ENCODE measurements at places on chromosomes 12 and 14.

- DNase-seq = no peak
Measured at GRCh38 chr12:98208816-98209215, 306.6 kb upstream of the TMPO start.

DNA sequence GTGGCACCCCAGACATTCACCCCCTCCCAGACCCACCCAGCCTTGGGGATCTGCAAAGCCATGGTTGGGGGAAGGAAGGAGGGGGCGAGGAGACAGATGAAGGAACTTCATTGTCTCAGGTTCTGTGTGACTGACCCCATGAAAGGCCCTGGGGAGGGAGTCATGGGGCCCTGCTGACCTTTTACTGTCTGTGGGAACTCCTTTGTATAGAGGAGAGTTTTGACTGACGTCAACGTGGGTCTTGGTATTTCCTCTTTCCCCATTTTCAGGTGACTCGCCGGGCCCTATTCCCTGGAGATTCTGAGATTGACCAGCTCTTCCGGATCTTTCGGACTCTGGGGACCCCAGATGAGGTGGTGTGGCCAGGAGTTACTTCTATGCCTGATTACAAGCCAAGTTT lies 3.1 kb upstream of the RAB5B start:
- DNase-seq = no peak

- DNase-seq = no peak
Measured at GRCh38 chr12:124715121-124715990, 147.9 kb upstream of the NCOR2 start.

DNA sequence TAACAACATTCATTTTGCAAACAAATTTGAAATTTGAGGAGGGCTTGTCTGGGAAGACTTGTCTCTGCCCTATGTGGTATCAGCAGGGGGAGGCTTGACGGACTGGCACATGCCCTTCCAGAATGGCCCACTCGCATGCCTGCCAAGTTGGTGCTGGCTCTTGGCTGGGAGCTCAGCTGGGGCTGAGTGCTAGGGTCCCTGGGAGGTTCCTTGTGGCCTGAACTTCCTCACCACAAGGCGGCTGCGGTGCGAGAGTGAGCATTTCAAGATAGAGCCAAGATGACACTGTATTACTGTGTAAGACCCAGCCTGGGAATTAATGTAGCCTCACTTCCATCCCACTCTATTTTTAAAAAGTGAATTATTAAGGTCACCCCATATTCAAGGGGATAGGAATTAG lies 271.6 kb upstream of the PLEKHG7 start:
- DNase-seq = no peak

DNA sequence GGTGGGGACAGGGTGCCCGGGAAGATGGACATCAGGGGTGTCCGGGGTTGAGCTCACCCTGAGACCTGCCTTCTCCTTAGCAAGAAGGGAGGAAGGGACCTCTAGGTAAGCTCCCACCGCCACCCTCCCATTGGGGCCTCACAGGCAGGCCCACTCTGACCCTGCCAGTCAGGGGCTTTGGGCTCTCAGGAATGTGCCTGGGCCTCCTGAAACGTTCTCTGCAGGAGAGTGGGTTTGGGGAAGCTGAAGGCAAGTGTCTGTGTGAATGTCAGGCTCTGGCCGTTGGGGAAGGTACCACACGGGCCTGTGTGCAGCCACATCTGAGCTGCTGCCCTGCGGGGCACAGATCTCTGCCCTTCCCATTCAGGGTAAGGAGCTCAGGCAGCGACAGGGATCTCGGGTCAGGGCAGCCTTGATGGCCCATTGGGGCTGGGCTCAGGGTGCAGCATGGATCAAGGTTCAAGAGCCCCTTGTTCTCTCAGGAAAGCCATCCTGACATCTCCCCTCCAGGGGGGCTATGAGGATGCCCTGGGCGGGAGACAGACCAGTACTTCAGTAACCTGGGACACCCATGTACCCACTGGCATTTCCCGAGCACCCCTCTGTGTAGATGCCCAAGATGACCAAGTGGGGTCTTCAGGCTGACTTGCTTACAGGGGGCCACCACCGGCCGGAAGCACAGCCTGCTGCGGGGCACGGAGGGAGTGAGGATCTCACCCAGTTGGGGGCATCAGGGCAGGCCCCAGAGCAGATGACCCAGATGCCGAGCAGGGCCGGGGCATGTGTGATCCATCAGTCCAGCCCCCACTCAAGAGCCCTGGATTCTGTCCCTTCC lies 29.7 kb downstream of the FAM222A start:
- DNase-seq = peak; percentile 37

GRCh38 chr14:54322701-54323337 lies 74.0 kb upstream of the CDKN3 start:
- no peak for DNase-seq

- DNase-seq = no peak
Measured at GRCh38 chr12:115405471-115405860, 721.5 kb upstream of the TBX3 start.

GRCh38 chr12:40733871-40734270 lies 41.6 kb downstream of the CNTN1 start:
- no peak for DNase-seq

DNA sequence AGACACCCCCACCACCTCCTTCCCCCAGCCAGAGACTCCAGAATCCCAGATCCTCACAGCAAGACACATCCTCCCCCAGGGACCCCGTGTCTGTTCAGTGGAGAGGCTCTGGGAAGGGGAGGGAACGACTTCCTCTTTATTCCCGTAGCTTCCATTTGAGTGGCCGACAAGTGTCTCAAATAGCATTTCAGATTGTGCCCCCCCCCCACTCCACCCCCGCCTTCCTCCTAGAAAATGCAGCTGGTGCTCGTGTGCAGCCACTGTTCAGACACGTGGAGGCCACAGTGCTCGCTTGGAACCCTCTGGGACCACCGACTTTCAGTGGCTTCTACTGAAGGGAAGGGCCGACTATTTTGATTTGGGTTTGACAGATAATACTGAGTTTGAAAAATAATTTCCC lies 14.3 kb downstream of the PPP2R5C start:
- DNase-seq = no peak

- DNase-seq = no peak
Measured at GRCh38 chr12:24778486-24779304, 170.2 kb downstream of the BCAT1 start.

DNA sequence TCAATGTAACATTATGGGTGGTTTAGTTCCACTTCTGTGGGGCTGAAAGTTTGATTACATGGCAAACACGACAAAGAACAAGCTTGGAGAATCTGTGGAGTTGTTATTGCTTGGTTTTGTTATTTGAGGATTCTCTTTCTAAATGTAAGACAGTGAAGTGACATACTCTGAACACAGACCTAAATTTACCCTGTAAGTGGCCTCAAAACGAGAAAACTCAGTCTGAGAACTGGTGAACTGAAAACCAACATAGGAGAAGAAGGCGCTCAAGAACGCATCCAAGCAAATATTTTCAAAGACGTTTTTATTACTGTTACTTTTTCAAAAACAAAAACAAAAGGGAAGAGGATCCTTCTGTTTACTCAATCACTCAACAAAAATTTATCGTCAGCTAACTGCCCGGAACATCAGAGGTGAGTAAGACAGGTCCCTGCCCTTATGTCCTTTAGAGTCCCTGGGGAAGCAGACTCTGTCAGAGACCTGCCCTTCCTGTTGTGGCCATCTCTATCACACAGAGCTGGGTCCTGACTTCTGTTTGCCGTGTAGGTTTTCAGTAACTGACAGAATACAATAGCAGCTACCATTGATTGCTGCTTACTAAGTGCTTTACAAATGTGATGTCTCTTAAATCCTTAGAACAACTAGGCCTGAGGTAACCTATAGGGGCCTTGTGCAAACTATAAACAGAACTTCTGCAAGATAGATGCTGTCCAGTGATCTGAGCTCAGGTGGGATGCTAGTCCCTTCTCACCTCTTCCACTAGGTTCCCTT lies 79.3 kb upstream of the C12orf71 start:
- DNase-seq = no peak

DNA sequence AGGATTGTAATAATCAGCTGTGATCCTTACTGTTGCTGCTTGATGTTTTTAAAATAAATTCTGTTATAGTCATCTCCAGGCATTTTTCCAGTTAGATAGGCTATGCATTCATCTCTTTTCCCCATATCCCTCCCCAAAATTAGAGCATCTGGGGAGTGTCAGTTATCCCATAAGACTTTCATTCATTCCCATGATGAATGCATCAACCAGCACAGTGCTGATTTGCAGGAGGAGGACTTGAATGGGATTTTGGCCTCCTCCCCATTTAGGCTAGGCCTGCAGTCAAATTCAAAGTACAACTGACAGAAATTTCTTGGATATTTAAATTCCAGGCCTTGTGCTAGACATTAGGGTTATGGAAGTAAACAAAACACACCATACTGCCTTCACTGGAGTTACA lies 99.8 kb downstream of the AEBP2 start:
- no peak for DNase-seq

DNA sequence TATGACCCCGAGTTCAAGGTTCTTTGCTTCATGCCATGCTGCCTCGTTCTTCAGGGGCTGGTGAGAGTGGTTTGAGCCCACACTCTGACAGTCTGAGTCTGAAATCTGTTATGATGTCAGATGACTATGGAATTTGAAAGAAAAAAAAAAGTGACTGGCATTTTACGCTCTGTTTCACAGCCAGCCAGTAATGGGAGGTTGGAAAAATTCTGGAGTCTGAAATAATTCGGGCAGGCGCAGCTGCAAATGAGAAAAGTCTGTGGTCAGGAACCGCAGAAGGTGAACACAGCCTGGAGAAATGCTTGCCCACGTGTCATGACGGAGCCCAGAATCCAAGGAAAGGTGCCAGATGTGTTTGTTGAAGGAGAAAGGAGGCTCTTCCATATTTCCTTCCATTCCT lies 269.8 kb upstream of the PWP1 start:
- DNase-seq = no peak

- no peak for DNase-seq
Measured at GRCh38 chr12:4287325-4288211, 14.0 kb downstream of the CCND2 start.

- no peak for DNase-seq
Measured at GRCh38 chr12:105418821-105419291, 88.4 kb downstream of the C12orf75 start.

DNA sequence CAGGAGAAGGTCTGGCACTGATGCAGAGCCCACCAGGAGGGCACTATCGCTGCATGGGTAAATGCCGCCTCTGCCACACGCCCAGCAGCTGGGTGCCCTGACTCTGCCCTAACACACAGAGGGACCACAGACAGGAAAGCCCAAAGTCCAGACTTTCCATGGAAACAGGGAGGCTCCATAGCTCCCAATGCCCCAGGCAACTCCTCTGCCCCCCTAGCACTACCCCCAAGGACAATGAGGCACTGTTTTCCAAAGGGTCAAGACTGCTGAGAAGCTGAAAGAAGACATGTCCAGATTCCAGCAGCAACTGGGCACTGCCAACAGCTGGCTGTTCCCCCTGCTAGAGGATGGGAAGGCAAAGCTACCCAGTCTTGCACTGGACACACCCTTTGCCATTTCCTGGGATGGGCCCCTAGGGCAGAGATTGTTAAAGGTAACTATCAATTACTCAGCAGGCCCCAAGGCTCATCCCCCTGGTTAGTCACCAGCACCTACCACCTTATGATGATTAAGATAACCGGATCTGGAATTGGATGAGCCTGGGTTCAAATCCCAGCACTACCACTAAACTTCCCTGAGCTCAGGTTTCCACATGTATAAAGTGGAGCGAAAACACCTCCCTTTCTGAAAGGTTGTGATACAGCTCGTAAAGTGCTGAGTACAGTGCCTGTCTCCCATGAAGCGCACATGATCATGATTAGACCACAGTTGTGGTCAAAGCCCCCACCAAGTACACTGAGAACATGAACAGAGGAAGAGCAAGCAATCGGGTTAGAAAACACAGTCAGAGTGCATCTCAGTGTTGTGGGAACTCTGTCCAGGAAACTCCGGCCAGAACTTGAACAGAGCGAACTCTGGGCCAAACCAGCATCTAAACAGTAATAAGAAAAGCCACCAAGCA lies 3.3 kb downstream of the PXN start:
- DNase-seq = no peak

GRCh38 chr14:84646786-84647500 lies 883.0 kb upstream of the FLRT2 start:
- DNase-seq = no peak

DNA sequence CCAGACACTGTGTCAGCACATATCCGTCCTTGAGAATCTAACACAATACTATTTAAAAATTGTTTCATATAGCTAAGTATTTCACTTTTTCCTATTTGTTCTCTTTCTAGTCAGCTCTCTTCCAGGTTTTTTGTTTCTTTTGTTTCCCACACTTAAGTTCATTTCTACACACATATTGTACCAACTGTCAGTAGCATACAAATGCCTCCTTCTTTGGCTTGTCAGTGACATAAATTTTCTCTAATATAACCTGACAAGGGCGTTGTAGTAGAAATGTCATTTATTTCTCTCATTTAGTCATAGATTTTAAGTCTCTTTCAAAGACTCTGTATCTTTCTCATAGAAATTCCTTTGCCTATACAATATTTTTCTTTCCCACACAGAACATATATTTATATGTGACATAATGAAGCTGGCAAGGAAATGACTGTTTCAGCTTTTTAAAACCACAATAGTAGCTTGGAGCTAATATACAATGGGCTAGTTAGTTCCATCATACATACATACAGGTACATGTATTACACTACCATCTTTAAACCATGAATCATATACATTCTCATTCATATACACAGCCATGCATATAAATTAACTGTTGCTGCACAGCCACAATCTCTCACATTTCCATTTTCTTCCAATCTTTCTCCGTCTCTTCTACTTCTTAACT lies 42.3 kb upstream of the EPS8 start:
- no peak for DNase-seq

- no peak for DNase-seq
Measured at GRCh38 chr14:69036757-69037506, 57.8 kb upstream of the ACTN1 start.

DNA sequence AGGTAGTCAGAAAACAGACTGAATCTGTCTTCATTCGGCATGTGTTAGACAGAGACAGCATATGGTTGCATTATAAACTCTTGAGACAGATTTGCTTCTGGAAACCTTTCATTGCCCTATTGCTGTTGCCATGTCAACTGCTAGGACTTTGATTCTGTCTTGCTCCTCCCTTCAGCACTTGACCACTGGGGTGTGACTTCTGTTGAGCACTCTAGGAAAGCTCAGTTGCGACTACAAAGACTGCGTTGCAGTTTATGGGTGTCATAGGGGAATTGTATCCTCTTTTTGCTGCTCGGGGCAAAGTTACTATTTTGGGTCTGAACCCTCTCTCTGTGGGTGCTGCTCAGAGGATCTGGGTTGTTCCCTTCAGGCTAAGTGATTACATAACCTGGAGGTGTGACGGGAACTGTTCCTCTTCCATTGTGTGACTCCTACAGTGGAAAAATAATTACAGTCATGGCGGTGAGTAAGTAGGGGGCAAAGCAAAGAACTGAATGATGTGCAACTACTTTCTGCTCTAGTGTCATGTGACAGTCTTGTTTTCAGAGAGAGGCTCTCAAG lies 44.3 kb upstream of the TRIM9 start:
- no peak for DNase-seq

GRCh38 chr14:20556500-20557211 lies 4.2 kb downstream of the RNASE9 start:
- no peak for DNase-seq

- no peak for DNase-seq
Measured at GRCh38 chr12:80445083-80445793, 1.2 kb downstream of the PTPRQ start.

Data from activated effector memory CD4-positive, alpha-beta T cell treated with anti-CD3 and anti-CD28 coated beads, Interleukin-2, amount 50 U/mL, for 16 hours (primary cell).